ENCODE measurements at places on chromosomes 12 and 14. TPM values are rescaled to one million over a fixed set of nuclear protein-coding genes. Genes with fewer than 3 reads are reported as not detected.
A peak's percentile ranks its signal among the peaks of the same experiment; 100 is the strongest.

DNA sequence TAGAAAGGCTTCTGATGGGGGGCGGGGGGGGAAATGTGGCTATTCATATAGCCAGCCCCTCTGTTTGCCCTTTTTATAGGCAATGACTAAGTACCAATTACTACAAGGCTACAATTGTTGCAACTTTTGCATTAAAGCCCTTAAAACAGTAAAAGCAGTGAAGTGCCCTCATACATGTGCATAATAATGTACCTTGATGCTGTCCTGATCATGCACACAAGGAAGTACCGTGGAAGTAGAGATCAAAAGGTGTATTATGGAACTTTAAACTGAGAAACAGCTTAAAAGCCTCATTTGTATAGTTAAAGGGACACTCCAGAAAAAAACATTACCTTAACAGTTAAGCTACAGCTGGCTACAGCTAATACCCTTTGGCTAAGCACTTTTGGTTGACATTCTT is 111.8 kb downstream of the PLEKHG7 start:
- DNase-seq: no peak

ARHGEF40 gene
- total RNA-seq: 36.7 TPM

HOXC13 gene
- total RNA-seq: not detected

PUS7L gene
- 27.0 TPM for total RNA-seq

DNA sequence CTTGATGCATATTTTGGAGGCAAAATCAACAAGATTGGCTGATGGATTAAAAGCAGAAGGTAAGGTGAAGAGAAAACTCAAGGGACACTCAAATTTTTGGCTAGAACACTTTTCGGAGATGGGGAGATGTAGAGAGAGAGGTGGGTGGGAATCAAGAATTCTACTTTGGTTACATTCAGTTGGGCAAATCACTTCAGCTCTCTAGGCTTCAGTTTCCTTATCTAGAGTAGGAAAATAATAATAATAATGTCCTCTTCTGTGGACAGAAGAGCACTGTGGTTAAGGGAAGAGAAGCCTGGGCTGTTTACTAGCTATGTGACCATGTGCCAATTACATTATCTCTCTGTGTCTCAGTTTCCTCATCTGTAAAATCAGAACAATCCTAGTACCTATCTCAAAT is 23.4 kb upstream of the DHRS2 start:
- DNase-seq: no peak

DNA sequence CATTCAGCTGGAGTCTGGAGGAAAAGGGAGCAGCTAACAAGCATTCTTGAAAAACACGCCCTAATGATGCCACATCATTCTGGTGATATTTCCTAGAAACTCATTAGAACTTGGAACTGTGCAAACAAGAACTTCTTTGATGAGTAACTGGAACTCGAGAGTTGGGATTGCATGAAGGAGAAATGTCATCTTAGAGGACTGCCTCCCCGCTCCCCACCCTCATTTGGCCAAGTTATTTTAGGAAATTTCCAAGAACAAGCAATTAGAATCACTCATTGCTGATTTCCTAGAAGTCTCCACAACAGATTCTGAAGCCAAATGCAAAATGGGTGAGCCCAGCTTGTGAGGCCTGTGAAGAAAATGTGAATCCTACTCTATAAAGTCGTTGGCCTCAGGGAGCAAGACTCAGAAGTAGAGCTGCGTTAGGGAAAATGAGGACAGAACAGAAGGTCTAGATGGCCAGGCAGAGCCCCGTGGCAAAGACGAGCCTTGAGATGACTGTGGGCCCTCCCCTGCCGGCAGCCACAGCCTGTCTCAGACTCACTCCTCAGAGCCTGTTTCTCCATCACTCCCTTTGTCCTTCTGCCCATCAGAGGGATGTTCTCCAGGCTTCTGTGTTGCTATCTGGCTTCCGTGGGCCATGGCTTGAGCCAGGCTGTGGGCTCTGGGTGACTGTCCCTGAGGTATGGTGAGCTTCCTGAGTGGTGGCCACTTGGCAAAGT is 38.4 kb downstream of the RTL1 start:
- no peak for DNase-seq

- no peak for DNase-seq
These were observed 11.7 kb downstream of the SSH1 start for GRCh38 chr12:108845696-108846095.

DNA sequence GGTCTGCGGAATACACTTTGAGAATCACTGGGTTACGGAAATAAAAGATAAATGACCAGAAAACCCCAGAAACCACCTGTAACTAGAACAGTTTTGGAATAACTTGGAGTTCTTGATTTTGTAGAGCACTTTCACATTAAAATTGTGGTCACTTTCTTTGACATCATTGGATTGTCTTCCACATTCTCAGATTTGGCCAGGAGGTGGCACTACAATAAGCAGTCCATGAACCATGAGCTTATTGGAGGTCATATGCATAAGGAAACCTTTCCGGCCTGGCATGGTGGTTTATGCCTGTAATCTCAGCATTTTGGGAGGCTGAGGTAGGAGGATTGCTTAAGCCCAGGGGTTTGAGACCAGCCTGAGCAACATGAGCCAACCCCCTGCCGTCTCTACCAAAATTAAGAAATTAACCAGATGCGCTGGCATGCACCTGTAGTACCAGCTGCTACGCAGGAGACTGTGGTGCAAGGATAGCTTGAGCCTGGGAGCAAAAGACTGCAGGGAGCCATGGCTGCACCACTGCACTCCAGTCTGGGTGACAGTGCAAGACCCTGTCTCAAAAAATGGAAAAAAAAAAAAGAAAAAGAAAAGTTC is 107.7 kb upstream of the CAND1 start:
- DNase-seq: peak; percentile 27

FBXO34 gene
- total RNA-seq: 59.4 TPM

HOXC12 gene
- total RNA-seq: not detected

GRCh38 chr12:59027199-59027598 is 106.9 kb upstream of the LRIG3 start:
- DNase-seq: no peak

- DNase-seq: no peak
These were observed 54.6 kb downstream of the ACTN1 start for GRCh38 chr14:68924186-68925158.

CLBA1 gene
- 15.0 TPM for total RNA-seq

DNA sequence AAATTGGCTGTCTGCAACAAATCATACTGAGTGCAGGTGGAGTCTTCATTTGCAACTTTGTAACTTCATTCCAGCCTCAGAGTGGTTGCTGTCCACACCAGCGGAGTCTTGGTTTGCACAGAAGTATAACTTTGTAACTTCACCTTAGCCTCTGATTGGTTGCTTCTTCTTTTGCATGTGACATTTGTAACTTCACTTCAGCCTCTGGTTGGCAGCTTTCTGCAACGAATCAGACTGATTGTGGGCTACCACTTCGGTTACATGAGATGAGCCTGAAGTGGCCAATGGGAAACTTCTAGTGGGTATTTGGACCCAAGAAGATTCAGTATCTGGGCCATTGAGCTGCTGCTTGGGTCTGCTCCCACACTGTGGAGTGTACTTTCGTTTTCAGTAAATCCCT is 17.8 kb downstream of the RASSF8 start:
- no peak for DNase-seq

GRCh38 chr14:34365309-34365915 is 96.6 kb downstream of the SPTSSA start:
- peak; percentile 31 for DNase-seq

GRCh38 chr12:7108003-7108795 is 815 bp downstream of the C1RL start:
- peak; percentile 84 for DNase-seq

STAC3 gene
- total RNA-seq: 5.9 TPM

DNA sequence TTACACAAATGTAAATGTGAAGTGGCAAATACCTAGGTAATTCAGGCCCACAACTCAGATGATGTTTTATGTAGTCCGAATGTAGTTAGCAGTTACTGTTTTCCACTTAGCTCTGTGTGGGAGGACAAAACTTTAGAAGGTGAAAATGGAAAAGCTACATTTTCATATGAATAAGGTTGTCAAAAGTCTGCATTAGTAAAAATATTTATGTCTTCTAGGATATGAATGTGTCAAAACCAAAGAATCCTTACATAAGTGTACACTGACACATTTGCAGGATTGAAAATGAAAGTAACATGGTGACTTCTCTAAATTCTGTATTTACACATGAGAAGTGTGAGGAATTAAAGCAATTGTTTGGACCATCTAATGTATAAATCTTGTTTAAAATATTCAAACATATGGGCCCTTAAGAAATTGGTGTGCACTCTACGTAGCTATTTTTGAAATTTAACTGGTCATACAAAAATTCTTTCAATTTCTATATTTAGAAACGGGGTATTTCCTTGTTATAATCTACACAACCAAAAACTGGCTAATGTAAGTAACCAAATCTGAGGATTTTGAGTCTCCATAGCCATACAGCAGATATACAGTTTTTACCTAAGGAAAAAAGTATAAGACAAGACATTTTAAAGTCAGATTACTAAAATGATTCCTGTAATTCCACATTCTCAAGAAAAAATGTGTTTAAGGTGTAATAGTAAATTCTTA is 5.4 kb downstream of the CDKN1B start:
- DNase-seq: no peak

DNA sequence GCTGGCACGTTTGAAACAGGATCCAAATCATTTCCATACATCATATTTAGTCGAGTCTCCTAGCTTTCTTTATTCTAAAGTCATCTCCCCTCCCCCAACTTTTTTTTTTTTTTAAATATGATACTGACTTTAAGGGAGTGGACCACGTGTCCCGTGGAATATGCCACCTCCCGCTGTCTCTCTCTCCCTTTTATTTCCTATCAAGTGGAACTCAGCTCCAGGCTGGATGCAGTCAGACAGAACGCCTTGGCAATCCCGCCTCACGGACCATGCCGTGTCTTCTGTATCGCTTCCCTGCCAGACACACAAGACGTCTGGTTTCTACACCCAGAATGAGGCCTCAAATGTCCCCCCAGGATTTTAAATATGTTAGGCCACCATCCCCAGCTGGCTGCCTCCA is 21.2 kb downstream of the BCL7A start:
- DNase-seq: no peak

DNA sequence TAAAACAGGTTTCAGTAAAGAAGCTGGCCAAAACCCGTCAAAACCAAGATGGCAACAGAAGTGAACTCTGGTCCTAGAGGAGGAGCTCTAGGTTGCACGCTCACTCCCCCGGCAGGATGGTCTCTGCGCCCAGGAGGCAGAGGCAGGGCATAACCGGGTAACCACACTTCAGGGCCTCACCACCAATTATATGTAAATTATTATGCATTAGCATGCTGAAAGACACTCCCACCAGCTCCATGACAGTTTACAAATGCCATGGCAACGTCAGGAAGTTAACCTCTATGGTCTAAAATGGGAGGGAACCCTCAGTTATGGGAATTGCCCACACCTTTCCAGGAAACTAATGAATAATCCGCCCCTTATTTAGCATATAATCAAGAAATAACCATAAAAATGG is 20.1 kb upstream of the SLC6A12 start:
- DNase-seq: no peak

RBP5 gene
- 1.9 TPM for total RNA-seq

DNA sequence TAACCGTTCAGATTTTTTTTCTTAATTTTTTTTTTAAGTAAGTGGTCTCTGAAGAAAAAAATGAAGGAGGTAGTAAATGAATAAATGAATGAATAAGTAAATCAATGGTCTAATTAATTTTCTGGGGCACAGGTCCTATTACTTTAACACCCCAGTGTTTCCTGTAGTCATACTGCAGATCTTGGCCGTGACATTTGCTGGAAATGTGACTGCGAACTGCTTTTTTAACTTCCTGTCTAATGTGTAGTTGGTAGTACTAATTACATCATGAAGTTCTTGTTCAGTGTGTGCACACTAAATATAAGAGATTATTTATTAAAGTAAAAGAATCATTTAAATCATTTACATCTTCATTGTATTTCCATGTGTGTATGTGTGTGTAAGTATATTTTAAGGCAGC is 45.4 kb downstream of the AEBP2 start:
- no peak for DNase-seq

DNA sequence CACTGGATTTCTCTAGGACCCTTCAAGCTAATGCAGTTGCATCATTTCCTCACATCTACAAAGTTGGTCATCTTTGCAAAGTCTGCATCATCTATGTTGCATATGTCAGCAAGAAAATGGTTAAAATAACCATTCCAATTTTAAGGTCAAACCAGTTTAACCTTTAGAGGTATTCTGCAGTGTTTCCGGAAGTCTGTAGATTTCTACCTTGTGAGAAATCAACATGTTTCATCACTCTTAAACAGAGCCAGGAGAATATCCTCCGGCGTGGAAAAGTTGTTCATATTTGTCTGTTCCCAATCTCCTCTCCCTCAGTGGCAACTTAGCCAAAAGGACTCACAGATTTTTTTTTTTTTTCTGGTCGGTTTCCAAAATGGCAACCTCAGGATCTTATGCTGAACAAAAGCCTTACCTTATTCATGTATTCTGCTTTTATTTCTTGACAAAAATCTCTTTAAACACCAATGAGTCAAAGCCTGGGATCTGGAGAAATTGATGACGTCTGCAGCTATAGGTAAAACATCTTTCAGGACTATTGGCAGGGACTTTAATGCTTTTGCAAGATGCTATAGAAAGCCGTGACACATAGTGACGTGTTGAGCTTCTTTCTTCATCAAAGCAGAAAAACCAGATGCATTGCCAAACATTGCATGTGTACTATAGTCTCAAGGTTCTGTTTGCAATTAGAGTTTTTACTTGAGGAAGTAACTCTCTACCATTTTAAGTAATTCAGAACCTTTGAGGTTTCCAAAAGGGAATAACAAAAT is 16.0 kb upstream of the CDK17 start:
- DNase-seq: no peak

CLEC9A gene
- total RNA-seq: 0.60 TPM

DNA sequence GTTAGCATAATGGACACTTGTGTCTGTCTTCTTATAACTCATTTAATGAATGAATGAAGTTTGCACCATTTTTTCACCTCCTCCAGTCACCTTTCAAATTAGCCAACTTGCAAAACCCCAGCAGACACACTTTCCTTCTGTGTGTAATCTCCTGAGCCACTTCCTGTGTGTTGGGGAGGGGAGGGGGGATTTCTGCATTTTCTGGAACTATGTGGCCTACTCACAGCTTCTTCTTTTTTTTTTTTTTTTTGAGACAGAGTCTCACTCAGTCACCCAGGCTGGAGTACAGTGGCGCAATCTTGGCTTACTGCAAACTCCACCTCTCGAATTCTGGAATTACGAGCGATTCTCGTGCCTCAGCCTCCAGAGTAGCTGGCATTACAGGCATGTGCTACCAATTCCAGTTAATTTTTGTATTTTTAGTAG is 4.1 kb upstream of the SERPINA1 start:
- peak; percentile 55 for DNase-seq

CYP46A1 gene
- 2.5 TPM for total RNA-seq

DNA sequence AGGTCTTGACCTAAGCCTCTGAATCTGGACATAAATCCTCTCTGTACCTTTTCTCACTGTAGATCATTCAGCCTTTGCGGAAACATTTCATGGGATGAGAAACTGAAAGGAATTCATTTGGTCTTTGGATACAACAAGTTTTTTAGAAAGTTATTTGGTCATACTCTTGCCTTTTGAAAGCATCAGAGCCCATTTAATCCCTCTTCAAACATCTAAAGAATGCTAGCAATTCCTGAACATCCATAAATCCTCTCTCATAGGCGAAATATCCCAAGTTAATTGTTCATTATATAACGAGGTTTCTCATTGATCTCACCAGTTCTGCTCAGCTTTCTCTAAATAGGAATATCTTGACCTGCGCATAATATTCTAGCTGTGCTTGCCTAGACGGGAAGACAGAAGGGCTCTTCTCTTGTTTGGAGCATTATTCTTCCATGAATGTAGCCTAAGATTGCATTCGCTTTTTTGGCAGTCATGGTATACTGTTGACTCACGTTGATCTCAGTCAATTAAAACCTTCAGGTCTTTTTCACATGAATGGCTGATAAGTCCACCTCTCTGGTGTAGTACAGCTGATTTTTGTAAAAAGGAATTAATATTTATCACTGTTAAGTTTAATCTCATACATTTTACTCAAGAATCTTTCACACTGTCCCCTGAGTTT is 24.1 kb downstream of the NTN4 start:
- DNase-seq: no peak
